ENCODE measurements at places on chromosomes 12 and 14. TPM values are rescaled to one million over a fixed set of nuclear protein-coding genes. Genes with fewer than 3 reads are reported as not detected.

GRCh38 chr14:88521818-88522217 is 33.0 kb downstream of the PTPN21 start:
- H3K27me3 ChIP-seq: no peaks in the 10 kb centered on the region
- peak; percentile 12 for DNase-seq
- no peaks in the 10 kb centered on the region for H3K36me3 ChIP-seq
- H3K4me3 ChIP-seq: no peak overlapping the region
- H3K4me1 ChIP-seq: peaks cover 6% of the 10 kb centered on the region

SELPLG gene
- 0.51 TPM for total RNA-seq

DNA sequence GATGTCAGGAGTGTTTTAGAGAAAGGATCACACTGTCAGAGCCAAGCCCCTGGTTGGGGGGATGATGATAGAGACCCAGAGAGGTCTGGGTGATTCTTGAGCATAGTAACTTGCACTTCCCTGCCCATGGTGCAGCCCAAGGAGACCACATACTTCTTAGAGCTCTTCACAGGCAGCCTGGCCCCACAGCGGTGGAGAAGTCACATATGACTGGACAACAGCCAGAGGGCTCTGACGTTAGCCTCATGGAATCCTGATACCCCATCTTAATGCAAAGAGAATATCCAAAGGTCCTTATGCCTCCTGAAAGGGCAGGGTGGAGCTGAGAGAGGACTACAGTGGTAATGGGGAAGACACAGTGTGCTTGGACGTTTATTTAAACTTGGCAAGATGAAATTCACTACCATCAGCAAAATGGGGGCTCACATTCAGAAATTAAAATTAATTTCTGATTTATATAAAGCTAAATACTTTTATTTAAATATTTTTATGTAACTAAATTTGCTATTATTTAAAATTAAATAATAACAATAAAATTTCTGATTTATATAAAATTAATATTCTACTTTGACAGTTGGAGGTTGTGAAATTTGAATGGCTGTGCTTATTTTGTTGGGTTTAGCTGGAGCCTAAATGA is 131.3 kb downstream of the KTN1 start:
- H3K27me3 ChIP-seq: no peaks in the 10 kb centered on the region
- DNase-seq: peak; percentile 49
- H3K27ac ChIP-seq: no peak overlapping the region
- H3K4me3 ChIP-seq: no peak overlapping the region
- no peaks in the 10 kb centered on the region for H3K36me3 ChIP-seq

GRCh38 chr14:83827383-83827782 is 1702.6 kb upstream of the FLRT2 start:
- no peaks in the 10 kb centered on the region for H3K4me1 ChIP-seq
- no peak overlapping the region for H3K4me3 ChIP-seq
- DNase-seq: no peak
- H3K27me3 ChIP-seq: no peaks in the 10 kb centered on the region
- no peak overlapping the region for H3K27ac ChIP-seq

PUS7L gene
- 14.4 TPM for total RNA-seq

ITGA7 gene
- 130 TPM for total RNA-seq

FBRSL1 gene
- total RNA-seq: 2.1 TPM

COA8 gene
- 26.4 TPM for total RNA-seq

DNA sequence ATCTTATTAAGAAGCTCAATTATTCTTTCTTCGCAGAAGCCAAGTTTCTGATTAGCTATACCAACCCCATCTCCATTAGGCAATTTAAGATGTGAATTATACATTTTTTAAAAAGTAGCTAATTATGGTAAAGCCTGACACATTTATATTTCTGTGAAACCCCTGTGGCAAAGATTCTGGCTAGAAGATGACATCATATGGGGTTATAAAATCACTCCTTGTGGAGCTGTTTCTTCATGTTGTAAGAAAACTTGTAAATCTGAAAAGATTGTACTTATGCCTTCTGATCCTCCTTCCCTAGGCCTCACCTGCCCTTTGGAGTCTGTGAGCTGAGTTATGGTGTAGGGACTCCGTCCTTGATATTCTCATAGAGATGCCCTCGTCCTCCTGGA is 78.1 kb downstream of the CHST11 start:
- H3K27ac ChIP-seq: no peak overlapping the region
- H3K36me3 ChIP-seq: no peaks in the 10 kb centered on the region
- H3K4me3 ChIP-seq: no peak overlapping the region
- no peaks in the 10 kb centered on the region for H3K27me3 ChIP-seq
- no peak for DNase-seq
- no peaks in the 10 kb centered on the region for H3K4me1 ChIP-seq

GRCh38 chr12:55392032-55392795 is 8.1 kb upstream of the OR6C65 start:
- H3K4me3 ChIP-seq: no peak overlapping the region
- no peak for DNase-seq
- no peak overlapping the region for H3K27ac ChIP-seq
- H3K4me1 ChIP-seq: no peaks in the 10 kb centered on the region

GRCh38 chr14:52918486-52918885 is 32.4 kb downstream of the FERMT2 start:
- H3K27me3 ChIP-seq: no peaks in the 10 kb centered on the region
- H3K4me3 ChIP-seq: no peak overlapping the region
- peaks cover 4% of the 10 kb centered on the region for H3K36me3 ChIP-seq

- H3K4me3 ChIP-seq: no peak overlapping the region
- no peaks in the 10 kb centered on the region for H3K4me1 ChIP-seq
- DNase-seq: peak; percentile 38
- H3K27me3 ChIP-seq: no peaks in the 10 kb centered on the region
Measured at GRCh38 chr12:8780389-8780788, 42.0 kb upstream of the A2ML1 start.

NYNRIN gene
- total RNA-seq: 8.2 TPM

CABP1 gene
- total RNA-seq: under 0.01 TPM

- DNase-seq: peak; percentile 60
- H3K4me3 ChIP-seq: no peak overlapping the region
- no peaks in the 10 kb centered on the region for H3K4me1 ChIP-seq
- H3K27ac ChIP-seq: no peak overlapping the region
- H3K27me3 ChIP-seq: no peaks in the 10 kb centered on the region
Measured at GRCh38 chr12:49838973-49839633, 3.8 kb downstream of the BCDIN3D start.

DNA sequence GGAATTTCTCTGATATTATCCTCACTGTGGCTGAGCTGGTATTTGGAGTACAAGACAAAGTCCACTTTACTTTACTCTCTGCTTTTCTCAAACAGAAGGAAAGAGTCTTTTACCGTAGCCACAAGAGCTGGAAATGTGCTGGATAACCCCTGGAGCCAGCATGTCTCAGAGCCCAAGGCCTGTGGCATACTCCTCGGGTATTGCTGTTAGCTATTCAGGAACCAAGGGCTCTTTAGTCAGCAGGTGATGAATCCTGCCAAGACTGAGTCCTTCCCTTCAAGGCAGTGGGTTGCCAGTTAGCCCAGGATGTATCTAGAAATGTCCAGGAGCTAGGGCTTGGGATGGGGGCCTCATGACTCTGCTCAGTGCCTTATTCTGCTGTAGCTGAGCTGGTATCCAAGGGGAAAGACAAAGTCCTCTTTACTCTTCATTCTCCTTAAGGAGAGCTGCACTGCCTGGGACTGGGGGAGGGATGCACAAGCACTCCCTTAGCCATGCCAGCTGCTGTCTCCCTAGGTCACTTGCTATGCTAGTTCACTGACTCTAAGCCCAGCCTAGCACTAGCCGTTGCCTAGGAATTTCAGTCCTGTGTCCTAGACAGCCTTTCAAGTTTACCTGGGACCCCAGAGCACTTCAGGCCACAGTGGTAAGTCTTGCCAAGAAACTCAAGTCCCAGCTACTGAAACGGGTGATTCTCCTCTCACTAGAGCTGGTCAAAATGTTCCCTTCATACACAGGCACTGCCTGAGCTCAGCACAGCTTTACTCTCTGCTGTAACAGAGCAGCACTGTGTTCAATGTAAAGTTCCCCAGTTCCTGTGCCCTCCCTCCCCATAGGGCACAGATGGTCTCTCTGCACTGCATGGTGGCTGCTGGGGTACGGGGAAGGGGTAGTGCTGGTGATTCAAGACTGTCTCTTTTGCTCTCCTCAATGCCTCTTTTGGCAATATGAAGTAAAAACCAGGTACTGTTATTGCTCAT is 136.4 kb downstream of the SLC35F4 start:
- H3K4me3 ChIP-seq: no peak overlapping the region
- no peak for DNase-seq
- H3K27ac ChIP-seq: no peak overlapping the region
- H3K36me3 ChIP-seq: no peaks in the 10 kb centered on the region
- no peaks in the 10 kb centered on the region for H3K27me3 ChIP-seq
- no peaks in the 10 kb centered on the region for H3K4me1 ChIP-seq

- H3K4me3 ChIP-seq: no peak overlapping the region
- peaks cover 13% of the 10 kb centered on the region for H3K27me3 ChIP-seq
- no peak for DNase-seq
- no peak overlapping the region for H3K27ac ChIP-seq
Measured at GRCh38 chr12:52774629-52775250, 2.4 kb downstream of the KRT76 start.

DNA sequence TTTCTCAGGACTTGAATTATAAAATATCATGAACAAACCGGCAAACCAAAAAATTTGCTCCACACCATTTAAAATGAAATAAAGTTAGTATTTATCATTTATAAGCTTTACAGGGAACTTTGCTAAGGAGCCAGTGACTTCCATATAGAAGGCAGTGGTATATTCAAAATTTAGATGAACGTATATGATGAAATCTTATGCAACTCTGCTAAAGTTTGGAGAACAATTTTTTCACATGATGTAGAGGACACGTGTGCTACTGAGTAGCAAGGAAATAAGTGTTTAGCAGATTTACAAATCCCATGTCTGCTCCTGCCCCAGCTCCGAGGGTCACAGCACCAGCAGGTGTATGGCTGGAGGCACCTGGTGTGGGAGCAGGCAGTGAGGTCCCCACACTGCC is 70.8 kb upstream of the IFNG-AS1 start:
- H3K27ac ChIP-seq: no peak overlapping the region
- no peaks in the 10 kb centered on the region for H3K4me1 ChIP-seq
- H3K4me3 ChIP-seq: no peak overlapping the region
- H3K36me3 ChIP-seq: no peaks in the 10 kb centered on the region

RIMBP2 gene
- 0.17 TPM for total RNA-seq

GRCh38 chr14:34180434-34180833 is 229.6 kb upstream of the EGLN3 start:
- H3K27ac ChIP-seq: no peak overlapping the region
- no peaks in the 10 kb centered on the region for H3K36me3 ChIP-seq
- H3K4me1 ChIP-seq: no peaks in the 10 kb centered on the region
- no peaks in the 10 kb centered on the region for H3K27me3 ChIP-seq
- no peak overlapping the region for H3K4me3 ChIP-seq

GLT1D1 gene
- total RNA-seq: under 0.01 TPM

DNA sequence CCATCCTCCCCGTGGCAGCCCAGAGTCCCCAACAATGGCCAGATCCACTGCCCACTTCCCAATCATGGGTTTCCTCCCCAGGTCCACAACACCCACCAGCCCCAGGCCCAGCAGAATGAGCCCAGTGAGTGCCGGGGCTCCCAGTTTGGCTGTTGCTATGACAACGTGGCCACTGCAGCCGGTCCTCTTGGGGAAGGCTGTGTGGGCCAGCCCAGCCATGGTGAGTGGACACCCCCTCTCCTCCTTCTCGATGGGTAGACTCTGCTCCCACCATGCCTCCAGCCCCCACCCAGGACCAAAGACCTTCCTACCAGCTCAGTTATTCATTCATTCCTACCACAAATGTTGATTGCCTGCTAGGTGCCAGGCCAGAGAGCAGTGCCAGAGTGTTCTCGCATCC is 23.8 kb downstream of the PAPLN start:
- H3K4me1 ChIP-seq: no peaks in the 10 kb centered on the region
- H3K27me3 ChIP-seq: no peaks in the 10 kb centered on the region
- no peak overlapping the region for H3K27ac ChIP-seq
- DNase-seq: no peak
- H3K36me3 ChIP-seq: no peaks in the 10 kb centered on the region
- H3K4me3 ChIP-seq: no peak overlapping the region

- H3K27me3 ChIP-seq: no peaks in the 10 kb centered on the region
- no peak overlapping the region for H3K4me3 ChIP-seq
- peaks cover 6% of the 10 kb centered on the region for H3K36me3 ChIP-seq
Measured at GRCh38 chr14:102993523-102993922, 63.8 kb downstream of the CDC42BPB start.

- DNase-seq: no peak
- H3K36me3 ChIP-seq: no peaks in the 10 kb centered on the region
- H3K4me3 ChIP-seq: no peak overlapping the region
- no peak overlapping the region for H3K27ac ChIP-seq
- H3K4me1 ChIP-seq: no peaks in the 10 kb centered on the region
Measured at GRCh38 chr12:5660238-5660637, 228.3 kb downstream of the NTF3 start.

- no peaks in the 10 kb centered on the region for H3K36me3 ChIP-seq
- peaks cover 8% of the 10 kb centered on the region for H3K27me3 ChIP-seq
- H3K4me1 ChIP-seq: no peaks in the 10 kb centered on the region
- peak; percentile 97 for DNase-seq
- H3K4me3 ChIP-seq: no peak overlapping the region
Measured at GRCh38 chr14:55913324-55914025, 204.7 kb upstream of the PELI2 start.

DNA sequence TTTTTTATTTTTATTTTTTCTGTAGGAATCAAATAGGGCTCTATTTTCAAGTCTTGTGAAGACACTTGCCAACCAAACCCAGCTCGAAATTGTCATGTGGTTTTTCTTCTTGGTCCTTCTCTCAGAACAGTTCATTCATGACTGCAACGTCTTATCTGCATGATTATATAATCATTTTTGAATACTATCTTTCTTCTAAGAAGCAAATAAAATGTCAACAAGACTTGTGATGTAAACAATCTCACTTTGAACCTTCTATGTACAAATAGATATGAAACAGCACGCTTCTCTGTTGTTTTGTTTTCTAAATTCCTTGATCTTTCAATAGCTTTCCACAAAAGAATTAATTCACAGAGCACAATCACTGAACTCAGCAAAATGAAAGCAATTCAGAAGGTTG is 320.7 kb downstream of the SOX5 start:
- no peak overlapping the region for H3K27ac ChIP-seq
- no peaks in the 10 kb centered on the region for H3K27me3 ChIP-seq

GRCh38 chr12:74283646-74284045 is 254.0 kb upstream of the ATXN7L3B start:
- no peaks in the 10 kb centered on the region for H3K4me1 ChIP-seq
- no peak for DNase-seq
- no peak overlapping the region for H3K4me3 ChIP-seq
- H3K27ac ChIP-seq: no peak overlapping the region
- no peaks in the 10 kb centered on the region for H3K27me3 ChIP-seq
- no peaks in the 10 kb centered on the region for H3K36me3 ChIP-seq

DNA sequence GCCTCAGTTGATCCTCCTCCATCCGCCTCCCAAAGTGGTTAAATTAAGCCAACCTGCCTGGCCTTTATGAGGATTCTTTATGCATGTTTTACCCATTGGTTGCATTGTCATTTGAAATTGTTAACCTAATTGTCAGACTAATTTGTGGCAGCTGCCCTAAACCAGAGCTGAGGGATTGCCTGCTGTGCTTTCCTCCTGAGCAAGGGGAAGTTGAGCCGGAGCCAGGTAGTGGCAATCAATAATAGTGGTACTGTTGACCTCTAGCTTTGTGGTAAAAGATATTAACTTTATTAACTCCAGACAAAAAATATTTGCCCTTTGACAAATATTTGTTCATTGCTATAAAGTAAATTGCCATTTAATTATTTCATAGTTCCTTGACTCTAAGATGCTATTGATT is 5.6 kb upstream of the HEBP1 start:
- no peak overlapping the region for H3K27ac ChIP-seq
- no peak for DNase-seq
- H3K36me3 ChIP-seq: no peaks in the 10 kb centered on the region
- peaks cover 9% of the 10 kb centered on the region for H3K4me1 ChIP-seq

GRCh38 chr14:68712703-68713370 is 80.0 kb downstream of the ZFP36L1 start:
- no peak for DNase-seq
- H3K36me3 ChIP-seq: no peaks in the 10 kb centered on the region
- H3K4me1 ChIP-seq: no peaks in the 10 kb centered on the region
- no peak overlapping the region for H3K4me3 ChIP-seq
- no peaks in the 10 kb centered on the region for H3K27me3 ChIP-seq
